ENCODE measurements at places on chromosomes 13 and 19. TPM values are rescaled to one million over a fixed set of nuclear protein-coding genes. Genes with fewer than 3 reads are reported as not detected.

The APC2 gene
- 2.0 TPM for total RNA-seq

The TBXA2R gene
- total RNA-seq, result 0.71 TPM

The IGFL1 gene
- 1.3 TPM for total RNA-seq

The ADGRE2 gene
- 0.42 TPM for total RNA-seq

The RFPL4AL1 gene
- not detected for total RNA-seq

All from A549 treated with CpdA at 1 μM for 4 hours (cell line).